ENCODE measurements at places on chromosomes 12 and 14.

- DNase-seq = no peak
Measured at GRCh38 chr12:129145381-129145780, 292.1 kb downstream of the GLT1D1 start.

DNA sequence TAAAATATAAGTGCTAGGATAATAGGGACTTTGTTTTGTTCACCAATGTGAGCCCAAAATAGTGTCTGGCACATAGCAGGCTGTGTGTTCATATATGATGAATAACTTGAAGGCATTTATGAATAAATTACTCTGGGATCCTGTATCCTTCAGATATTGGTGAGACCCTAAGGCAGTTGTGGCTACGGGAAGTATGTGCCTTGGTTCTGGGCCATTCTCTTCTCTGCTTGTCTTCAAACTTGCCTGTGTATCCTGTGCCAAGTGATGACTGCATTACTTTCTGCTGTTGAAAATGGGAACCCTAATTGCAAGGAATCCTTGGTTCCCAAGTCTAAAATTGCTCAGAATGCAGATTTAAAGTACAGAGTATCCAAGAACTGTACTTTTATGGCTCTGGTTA is 67.6 kb upstream of the KTN1 start:
- DNase-seq = no peak

DNA sequence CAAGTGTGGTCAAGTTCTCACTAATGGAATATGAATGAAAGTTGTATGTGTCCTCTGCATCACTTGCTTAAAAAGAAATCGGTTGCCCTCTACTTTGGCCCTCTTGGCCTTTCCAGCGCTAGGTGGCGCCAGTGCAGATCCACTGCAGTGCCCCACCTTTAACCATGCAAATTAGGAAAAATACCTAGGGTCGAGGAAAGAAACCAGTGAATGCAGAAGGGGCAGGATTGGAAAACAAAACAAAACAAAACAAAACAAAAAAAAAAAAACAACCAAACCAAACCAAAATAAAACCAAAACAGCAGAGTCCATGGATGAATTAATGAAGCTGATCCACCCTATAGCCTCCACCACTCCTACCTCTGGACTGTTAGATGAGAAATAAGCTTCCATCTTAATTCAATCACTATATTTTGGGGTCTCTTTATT is 12.9 kb upstream of the NEMF start:
- peak; percentile 89 for DNase-seq

DNA sequence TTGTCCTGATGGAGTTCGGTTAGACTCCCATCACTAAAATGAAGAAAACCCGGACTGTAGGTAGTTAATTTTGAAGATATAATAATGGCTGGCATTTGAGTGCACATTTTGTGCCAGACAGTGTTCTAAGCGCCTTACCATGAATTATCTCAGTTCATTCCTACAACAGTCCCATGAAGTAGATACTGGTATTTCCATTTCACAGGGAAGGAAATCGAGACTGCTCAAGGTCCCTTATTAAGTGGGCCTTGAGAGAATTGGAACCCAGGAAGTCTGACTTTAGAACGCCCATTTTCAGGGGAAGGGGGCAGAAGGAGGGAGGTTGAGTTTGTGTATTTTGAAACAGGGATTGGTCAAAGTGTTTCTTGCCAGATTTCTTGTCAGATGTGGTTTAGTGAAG is 855 bp downstream of the MNAT1 start:
- DNase-seq = peak; percentile 33

GRCh38 chr12:19437996-19438395 is 1.3 kb upstream of the AEBP2 start:
- DNase-seq = no peak

DNA sequence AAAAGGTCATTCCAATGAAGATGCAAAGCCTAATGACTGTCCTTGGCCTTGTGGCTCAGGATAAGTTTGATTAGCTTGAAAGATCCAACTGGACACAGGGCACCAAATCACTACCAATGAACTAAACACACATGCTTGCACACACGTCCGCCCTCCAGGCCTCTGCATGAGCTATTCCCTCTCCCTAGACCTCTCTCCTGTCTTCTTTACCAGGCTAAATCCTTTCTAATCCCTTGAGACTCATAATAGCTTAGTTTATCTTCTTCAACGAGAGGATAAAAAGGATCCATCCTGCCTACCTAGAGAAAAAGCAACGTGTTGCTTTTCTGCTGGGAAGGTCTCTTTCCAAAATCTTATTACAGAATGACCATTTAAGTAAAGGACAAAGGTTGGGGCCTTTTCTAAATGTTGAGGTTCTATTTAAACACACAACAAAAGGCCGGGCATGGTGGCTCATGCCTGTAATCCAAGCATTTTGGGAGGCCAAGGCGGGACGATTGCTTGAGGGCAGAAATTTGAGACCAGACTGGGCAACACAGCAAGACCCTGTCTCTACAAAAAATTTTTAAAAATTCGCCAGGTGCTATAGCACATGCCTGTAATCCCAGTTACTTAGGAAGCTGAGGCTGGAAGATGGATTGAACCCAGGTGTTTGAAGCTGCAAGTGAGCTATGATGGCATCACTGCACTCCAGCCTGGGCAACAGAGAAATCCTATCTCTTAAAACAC is 22.4 kb downstream of the PXN start:
- DNase-seq = no peak

GRCh38 chr14:53062856-53063255 is 90.3 kb downstream of the DDHD1 start:
- no peak for DNase-seq

- no peak for DNase-seq
Measured at GRCh38 chr12:108825201-108825950, 32.0 kb downstream of the SSH1 start.

GRCh38 chr12:58095002-58095401 is 153.6 kb downstream of the ATP23 start:
- DNase-seq = no peak

- DNase-seq = no peak
Measured at GRCh38 chr12:1883513-1883912, 34.9 kb downstream of the CACNA2D4 start.

DNA sequence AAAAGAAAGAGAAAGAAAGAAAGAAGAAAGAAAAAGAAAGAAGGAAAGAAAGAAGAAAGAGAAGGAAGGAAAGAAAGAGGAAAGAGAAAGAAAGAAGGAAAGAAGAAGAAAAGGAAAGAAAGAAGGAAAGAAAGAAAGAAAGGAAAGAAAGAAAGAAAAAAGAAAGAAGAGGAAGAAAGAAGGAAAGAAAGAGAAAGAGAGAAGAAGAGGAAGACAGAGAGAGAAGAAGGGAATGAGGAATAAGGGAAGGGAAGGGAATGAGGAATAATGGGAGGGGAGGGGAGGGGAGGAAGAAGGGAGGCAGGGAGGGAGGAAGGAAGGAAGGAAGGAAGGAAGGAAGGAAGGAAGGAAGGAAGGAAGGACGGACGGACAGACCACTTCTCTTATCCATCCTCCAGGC is 246.9 kb downstream of the ADAMTS20 start:
- DNase-seq = no peak

DNA sequence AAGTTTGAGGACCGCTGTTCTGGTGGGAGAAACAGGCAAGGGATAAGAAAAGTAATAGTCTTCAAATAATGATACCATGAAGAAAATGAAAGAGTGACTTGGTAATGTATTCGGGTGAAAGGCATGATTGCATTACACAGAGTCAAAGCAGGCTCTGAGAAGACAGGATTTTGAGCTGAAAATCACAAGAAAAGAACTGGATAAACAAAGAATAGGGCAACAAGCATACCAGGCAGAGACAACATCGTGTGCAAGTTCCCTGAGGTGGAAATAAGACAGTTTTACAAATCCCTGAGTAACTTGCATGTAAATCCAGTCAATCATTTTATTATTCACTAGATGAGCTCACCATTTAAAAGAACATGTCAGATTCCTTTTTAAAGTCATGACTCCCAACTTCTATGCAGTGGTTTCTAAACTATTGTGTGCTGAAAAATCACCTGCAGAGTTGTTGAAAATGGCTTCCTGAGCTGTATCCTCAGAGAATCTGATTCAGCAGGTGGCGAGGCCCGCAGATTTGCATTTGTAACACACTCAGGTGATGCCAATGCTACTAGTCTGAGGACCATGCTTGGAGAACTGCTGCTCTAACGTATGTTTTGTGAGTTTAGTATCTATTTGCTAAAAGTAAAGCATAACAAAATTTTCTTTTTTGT is 133.0 kb upstream of the ABCD2 start:
- DNase-seq = no peak

DNA sequence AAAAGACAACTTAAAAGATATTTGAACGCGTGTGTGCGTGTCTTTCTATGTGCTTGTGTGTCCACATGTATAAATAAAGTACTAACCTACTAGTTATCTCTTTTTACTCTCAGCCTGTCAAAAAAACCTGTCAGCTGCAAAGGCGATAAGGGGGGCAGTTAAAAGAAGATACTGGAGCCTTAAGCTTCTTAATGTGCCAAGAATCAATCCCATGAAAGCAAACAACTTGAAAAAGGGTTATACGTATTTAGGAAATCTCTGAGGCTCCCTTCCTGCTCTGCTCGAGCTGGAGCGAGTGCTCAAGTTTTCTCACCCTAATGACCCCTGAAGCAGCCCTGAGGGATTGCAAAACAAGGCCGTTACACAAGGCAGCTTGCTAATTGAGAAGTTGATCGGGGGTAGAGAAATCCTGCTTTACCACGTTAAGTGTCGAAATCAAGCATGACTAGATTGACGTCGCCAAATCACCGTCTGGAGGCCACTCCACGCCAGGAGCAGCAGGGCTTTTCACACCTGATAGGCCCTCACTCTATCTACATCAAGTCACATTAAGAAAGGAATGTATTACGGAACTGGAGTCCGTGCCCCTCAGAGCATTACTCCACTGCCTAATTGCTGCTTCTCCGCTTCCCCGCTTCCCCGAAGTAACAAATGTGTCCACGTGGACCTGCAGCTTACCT is 32.4 kb downstream of the LMO3 start:
- DNase-seq = no peak
